ENCODE measurements at places on chromosomes 7 and 10.

- DNase-seq: no peak
Observed at GRCh38 chr7:141304291-141304690, 230.4 kb downstream of the TMEM178B start.

DNA sequence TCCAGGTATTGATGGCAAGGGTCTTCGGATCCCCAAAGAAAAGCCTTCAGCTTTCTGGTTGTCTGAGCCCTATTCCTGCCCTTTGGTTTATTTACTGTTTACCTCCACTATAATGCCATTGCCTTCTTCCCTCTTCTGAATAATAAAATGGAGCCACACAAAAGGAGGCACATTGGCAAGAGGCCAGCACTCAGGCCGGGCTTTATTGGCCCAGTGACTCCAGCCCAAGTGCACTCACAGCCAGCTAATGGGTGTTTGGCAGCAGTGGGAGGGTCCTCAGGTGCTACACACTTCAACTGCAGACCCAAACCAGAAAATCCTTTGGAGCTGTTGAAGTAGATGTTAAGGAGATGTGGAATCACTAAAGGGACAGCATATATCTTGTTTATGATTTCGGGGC is 336.0 kb downstream of the PLXNA4 start:
- no peak for DNase-seq

DNA sequence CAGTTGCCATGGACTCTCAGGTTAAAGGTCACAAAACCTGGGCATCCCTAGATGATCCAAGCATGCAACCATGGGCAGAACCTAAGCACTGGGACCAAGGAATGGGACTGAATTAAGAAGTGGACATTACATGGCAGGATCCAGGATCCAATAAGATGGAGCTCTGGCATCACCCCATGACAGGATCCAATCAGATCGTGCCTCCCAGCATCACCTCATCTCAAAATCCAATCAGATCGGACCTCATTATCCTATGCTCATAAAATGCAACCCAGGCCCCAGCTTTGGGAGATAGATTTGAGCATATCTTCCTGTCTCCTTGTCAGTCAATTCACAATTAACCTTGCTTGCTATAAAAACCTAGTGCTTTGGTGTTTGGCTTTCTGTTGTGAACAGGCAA is 616.1 kb downstream of the PARD3 start:
- no peak for DNase-seq

- DNase-seq: peak; percentile 76
Observed at GRCh38 chr7:135672560-135673359, 10.4 kb downstream of the STMP1 start.

DNA sequence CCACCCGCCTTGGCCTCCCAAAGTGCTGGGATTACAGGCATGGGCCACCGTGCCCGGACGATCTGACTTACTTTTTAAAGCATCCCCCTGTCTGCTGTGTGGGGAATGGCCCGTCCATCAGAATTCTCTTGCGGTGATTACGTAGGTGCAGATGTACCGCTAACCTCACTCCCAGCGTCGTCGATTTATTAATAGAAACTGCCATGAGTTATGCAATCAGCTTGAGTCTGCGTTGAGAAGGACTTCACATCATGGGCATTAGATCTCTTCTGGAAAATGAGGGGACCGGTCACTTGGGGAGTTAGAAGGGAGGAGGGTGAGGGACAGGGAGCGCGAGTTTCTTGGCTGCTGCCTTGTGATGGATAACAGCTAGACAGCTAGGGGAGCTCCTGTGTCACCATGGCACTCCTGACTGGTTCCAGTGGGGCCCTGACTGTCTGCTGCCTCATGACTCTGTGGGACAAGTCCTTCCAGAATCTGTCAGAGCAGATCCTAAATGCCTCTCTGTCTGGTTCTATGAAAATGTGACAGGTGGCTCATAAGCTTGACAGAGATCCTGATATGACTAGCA is 35.2 kb downstream of the POR start:
- DNase-seq: no peak

DNA sequence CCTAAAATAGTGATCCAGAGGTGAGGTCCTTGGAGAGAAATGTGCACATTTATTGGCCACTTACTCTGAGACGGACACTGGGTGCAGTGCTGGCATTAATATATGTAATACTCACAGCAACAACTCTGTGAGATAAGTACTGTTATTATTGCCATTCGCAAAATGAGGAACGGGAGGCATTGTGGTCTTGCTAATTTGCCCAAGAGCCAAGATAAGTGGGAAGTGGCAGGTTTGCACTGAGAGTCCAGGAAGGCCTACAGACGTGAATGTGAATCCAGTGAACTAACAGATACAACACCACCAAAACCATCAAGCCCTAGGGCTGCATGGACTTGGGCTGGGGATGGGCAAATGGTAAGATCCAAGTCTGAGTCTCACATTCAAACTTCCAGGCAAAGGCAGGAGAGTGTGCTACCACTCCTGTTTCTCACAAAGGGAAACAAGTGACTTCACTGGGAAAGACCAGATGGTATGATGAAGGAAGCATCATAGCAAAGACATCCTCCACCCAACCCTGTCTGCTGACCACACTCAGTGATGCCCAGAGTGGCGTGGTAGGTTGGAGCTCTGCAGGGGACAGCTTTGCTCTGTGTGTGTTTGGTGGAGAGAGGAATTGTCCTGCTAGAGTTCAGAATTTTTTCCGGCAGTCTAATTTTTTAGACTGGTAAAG is 19.2 kb downstream of the TMEM273 start:
- peak; percentile 81 for DNase-seq

DNA sequence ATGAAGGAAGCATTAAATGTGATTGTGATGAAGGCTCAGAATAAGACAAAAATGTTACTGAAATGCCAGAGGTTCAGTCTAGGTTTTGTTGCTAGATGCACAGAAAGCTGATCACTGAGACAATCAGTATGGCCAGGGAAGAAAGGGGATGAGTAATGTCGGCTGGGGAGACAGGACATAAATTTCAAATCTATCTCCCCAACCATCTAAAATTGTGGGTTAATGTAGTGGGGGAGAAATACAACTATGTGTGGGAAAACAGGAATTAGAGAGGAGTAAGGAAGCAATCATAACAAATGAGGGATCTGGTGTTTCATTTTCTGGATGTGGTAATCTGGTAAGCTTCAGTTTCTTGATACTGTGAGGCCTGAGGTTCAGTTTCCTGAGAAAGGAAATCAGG is 1111.0 kb downstream of the XPNPEP1 start:
- DNase-seq: no peak

DNA sequence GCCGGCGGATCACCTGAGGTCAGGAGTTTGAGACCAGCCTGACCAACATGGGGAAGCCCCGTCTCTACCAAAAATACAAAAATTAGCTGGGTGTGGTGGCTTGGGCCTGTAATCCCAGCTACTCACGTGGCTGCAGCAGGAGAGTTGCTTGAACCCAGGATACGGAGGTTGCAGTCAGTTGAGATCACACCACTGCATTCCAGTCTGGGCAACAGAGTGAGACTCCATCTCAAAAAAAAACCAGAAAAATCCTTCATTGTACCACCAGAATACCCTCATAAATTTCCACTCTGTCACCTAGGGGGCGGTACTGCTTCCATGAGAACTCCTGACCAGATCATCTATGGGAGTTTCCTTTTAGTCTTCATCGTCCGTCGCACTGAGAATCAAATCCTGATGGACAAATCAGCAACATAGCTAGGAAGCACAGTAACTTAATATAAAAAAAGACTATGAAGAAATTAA is 225.8 kb upstream of the KLF14 start:
- DNase-seq: peak; percentile 87
